ENCODE measurements at places on chromosomes 2 and 18.
A peak's percentile ranks its signal among the peaks of the same experiment; 100 is the strongest.

- no peak for DNase-seq
Observed at GRCh38 chr18:46275370-46275769, 171.2 kb downstream of the HAUS1 start.

- no peak for DNase-seq
Observed at GRCh38 chr2:10722252-10722825, 909 bp downstream of the ATP6V1C2 start.

DNA sequence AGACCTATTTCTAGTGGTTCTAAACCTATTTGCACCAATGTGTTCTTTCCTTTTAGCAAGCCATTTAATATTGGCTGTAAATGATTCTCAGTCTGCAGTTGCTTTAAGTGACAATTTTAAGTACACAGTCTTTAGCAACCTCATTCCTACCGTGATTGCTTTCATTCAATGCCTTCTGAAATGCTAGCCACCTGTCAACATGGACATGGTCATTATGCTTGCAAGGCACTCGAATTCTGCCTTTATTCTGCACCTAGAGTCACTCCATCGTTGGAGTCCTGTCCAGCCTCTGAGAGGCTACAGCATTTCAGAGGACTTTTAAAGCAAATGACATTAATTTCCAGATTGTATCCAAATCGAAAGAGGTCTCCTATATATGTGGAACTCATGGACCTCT, 115.1 kb downstream of the IRS1 start:
- DNase-seq: no peak

DNA sequence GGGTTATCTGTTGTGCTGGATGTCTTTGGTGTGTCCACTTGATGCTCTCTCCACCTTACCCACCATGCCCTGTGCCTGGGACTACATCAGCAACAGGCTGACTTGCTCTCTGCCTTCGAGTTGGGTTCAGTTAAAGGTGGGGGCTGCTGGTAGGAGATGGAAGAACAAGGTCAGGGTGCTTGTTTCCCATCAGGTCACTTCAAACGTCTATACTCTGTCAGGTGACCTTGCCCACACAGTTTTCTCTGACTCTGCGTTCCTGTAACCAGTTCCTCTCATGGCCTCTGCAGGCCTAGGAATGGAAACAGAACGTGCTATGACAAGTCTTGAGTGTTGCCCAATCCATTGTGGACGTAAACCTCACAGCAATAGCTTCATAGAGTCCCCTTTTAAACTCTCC, 38.4 kb upstream of the PAPOLG start:
- DNase-seq: no peak

GRCh38 chr2:159562248-159562647, 54.1 kb downstream of the BAZ2B start:
- no peak for DNase-seq

GRCh38 chr2:202488671-202489070, 112.5 kb downstream of the BMPR2 start:
- no peak for DNase-seq

- no peak for DNase-seq
Observed at GRCh38 chr2:218002845-218003180, at the start of gene TNS1. TNS1 (minus strand) TSS chr2:218002995; CDS start chr2:218002872, 123 bp downstream.

DNA sequence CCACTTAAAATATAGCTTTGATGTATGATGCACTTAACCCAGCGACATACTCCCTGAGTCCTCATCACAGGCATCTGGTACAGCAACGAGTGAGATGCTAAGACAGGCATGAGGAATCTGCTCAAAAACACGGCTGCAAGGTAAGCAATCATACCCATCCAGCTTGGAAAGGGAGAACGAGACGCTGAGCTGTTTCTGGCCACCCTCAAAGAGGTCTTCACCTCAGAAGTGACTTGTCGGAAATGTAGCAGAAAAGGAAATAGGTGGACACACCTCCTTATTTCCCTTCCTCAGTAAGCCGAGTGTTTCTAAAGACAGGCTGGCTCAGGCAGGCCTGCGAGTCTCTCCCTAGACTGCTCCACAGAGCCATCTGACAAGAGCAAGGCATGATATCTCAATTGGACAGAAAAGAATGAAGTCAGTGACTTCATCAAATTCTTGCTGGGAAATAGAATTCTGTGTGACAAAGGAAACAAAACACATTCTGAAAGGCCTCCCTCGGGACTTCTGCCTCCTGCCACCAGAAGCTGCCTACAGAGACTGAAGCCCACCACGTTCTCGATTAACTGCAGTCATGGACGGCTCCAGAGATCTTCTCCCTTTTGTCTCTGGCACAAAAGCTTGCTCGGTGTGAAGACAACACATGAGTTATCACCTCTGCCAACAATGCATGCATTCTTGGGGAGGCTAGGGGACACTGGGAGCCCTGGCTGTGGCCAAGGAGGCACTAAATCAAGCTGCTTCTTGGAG, 84.3 kb downstream of the UXS1 start:
- DNase-seq: no peak

DNA sequence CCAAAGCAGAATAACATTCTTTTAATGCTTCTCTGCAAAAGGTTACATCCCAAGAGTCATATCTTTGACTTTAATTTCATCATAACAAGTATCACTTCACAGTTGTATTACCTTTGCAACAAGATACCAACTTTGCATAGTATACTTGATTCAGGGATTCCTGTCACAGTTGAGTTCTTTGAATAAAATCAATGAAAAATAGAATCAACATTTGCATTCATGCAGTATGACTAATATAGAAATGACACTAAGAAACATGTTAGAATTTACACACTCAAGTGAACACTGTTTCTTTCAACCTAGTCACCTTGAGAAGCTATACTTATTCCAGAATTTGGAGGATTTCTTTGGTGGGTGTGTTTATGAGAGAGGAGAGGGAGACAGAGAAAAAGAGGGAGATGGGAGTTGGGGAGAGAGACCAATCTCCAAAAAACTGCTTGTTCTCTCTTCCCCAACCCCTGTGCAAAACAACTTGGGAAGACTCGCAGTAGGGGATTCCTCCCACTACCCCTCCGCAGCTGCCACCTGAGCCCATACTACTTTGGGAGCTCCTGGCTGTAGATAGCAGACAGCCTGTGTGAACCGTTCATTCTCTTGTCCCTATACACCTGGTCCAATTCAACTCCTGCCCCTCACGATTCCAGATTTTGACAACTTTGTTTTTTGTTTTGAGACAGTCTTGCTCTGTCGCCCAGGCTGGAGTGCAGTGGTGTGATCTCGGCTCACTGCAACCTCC, 57.7 kb downstream of the PELI1 start:
- DNase-seq: no peak

- DNase-seq: no peak
Observed at GRCh38 chr2:206611736-206612135, 30.6 kb upstream of the FAM237A start.

- DNase-seq: no peak
Observed at GRCh38 chr18:53747210-53747609, 477.3 kb downstream of the MBD2 start.

GRCh38 chr2:74004212-74005182, 19.8 kb downstream of the TET3 start:
- DNase-seq: no peak

DNA sequence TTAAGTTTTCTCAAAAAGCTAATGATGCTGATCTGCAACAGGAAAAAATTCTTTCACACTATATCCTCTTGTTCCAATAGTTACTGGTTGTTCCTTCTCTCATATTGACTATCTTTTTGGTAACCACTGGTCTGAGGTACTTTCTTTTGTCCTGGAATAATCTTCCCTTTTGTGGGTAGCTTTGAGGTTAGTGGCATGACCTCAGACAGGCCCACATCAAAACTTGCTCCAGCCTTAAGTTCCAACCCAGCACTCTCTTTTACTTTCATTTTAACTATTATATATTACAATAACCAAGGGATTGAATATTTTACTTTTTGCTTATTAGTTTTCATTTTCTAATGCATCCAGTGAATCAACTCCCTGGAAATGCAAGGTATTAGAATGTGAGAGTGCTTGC, 9.5 kb downstream of the REG1A start:
- DNase-seq: no peak

DNA sequence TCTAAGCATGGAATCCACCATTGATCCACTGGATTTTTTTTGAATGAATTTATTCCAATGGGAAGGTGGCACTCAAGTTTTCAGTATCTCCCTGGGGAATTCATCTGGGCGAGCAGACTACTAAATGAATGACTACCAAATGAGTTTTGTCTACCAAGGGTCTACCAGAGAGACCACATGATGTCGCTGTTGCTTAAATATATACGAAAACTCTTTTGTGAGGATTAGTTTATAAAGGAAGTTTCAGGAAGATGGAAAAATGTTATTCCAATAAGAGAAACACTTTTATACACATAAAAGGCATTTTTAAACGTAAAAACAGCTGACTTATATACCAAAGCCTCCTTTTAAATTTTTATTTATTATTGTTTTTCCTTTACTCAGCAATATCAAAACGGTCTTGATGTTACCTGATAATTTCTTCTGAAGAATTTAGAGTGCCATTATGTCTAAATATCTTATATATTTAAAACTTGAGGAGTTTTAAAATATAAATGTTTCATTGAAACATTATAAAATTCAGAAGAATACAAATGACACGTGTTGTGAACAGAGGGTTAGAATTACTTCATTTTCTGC, 139.7 kb downstream of the HRH4 start:
- DNase-seq: peak; percentile 6

GRCh38 chr2:174024524-174025270, 59.5 kb upstream of the SP3 start:
- DNase-seq: no peak

- DNase-seq: peak; percentile 66
Observed at GRCh38 chr2:159903443-159904126, 105.6 kb upstream of the CD302 start.

DNA sequence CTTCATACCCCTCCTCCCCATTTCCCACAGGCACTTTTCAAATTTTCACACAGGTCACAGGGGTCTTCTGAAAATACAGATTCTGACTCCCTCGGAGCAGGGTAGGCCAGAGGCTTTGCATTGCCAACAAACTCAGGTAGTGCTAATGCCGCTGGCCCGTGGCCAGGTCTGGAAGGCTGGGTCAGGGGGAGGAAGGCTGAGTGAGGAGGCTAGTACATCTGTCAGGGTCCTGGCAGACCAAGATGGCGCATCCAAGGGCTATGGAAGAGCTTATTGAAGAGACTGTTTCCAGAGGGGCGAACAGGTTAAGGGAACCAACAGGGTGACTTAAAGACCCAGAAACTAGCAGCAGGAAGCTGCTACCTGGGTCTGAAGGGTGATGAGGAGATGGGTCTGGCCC, 336.7 kb upstream of the ID2 start:
- no peak for DNase-seq

DNA sequence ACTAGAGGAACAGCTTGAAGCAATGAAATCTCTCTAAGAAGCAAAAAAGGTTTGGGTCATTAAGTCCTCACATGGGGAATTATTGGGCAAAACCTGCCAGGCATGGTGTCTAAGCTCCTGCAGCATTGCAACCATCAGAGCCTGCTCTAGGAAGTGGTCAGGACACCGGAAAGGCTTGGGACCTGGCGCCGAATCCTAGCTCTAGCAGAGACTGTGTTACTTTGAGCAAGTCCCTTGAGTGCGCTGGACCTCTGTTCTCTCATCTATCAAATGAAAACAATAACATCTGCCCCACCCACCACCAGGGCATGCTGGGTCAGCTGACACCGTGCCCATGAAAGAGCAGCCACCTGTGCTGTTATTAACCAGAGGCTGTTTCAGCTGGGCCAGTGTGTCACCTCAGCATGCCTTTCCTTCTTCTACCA, 6.3 kb downstream of the TMEM127 start:
- DNase-seq: no peak

DNA sequence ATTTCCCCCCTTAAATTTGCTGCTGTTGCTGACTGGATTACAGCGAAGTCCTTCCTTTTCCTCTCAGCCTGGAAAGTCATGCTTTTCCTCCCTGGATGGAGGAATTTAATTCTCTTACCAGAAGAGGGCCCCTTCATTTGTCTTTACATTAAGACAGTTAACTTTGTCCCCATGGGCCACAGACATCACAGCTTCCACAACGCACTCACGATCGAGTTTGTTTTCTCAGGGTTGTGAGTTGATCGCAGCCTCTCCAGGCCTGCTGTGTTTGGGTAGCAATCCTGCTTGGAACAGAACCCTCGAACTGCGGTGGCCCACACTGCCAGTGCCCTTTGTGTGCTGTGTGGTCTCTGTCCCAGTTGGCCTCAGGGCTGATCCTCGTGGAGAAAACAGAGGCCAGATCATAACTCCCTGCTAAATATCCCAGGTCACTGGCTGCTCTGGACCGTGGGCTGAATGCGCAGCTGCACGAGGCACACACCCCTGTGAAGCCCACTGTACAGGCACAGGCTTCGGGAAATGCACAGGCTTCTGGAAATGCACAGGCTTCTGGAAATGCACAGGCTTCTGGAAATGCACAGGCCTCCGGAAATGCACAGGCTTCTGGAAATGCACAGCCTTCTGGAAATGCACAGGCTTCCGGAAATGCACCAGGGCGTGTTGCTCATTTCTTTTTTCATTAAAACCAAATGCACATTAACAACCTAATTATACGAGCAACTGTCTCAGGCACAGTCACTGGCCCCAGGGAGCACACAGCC, 2.2 kb upstream of the PDIA6 start:
- DNase-seq: no peak

DNA sequence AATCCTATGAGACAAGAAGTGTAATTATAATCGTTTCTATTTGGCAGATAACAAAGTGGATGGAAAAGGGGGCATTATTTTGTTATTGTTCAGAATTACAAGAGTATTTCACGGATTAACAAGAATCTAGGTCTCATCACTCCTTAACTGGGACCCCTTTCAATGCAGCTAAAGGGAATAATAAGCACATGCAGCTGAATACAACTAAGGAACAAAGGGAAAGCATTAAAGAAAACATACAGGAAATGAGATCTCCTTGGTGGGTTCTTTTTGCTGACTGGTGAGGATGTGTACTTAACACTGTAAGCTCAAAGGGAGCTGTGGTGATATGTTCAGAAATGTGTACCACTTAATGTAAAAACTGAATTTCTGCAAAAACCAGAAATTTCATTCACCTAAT, 140.5 kb upstream of the WDSUB1 start:
- DNase-seq: no peak

- DNase-seq: no peak
Observed at GRCh38 chr2:58515827-58516573, 274.9 kb upstream of the FANCL start.

DNA sequence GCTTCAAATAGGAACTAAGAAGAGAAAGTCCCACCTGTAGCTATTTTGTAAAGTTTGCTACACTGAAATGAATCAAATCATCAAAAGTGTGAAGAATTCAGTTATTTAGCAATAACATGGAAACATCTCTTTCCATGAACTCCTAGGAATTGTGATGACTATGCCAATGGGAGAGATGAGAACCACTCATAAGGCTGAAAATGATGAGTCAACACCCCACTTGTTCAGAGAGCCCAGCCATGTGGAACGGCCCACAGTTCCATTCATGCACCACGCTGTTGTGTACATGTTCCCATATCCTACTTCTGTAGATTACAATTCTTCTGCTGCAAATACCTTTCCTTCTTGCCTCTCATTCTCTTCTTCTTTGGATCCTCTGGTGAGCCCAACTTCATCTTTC, 645.5 kb upstream of the ID2 start:
- DNase-seq: no peak

DNA sequence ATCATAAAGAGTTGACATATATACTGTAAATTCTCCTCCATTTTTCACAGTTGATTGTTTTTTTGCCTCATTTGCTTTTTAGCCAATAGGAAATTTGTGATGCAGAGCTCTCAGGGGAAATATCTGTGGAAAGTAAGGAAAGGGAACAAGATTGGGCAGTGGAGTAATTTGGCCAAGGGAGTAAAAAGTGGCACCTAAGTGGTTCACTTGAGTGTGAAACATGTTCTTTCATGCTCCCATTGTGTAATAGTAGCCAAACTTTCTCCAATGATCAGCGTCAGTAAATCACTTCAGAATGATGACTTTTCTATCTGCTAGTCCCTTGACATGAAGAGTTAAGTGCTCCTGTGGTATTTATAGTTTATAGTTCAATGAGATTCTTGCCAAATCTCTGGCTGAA, 141.9 kb upstream of the KCNJ3 start:
- DNase-seq: no peak

Data from CD4-positive, alpha-beta T cell treated with Interleukin-15 for 4 hours (primary cell).